Anterior cingulate cortex (tissue), 58 donors: ENCODE measurements at places on chromosomes 2 and 18.

DNA sequence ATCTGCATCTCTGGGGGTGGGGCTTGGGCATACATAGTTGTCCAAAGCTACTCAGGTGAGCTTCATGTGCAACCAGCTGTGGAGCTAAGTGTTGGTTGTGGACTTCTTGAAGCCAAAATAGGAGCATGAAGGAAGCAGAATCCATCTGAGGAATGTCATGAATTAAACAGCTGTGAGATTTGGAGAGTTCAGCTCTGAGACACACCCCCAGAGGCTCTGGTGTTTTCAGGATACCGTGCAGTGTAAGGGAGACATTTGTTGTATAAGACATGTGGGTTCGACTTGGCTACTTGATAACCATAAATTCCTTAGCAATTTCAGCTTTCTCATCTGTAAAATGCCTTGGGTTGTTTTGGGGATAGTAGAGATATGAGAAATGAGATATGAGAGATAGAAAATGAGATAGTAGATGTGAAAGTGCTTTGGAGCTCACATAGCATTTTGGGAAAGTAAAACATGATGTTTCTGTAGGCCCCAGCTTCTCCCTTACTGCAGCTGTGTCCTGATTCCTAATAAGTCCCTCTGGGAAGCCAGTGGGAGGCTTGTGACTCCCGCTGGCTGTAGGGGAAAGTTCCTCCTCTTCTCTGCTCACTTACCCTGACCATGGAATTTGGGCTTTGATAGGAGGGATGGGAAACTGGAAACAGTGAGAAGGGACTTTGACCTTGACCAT, 50.0 kb downstream of the DPYSL5 start:
- no peak for DNase-seq

DNA sequence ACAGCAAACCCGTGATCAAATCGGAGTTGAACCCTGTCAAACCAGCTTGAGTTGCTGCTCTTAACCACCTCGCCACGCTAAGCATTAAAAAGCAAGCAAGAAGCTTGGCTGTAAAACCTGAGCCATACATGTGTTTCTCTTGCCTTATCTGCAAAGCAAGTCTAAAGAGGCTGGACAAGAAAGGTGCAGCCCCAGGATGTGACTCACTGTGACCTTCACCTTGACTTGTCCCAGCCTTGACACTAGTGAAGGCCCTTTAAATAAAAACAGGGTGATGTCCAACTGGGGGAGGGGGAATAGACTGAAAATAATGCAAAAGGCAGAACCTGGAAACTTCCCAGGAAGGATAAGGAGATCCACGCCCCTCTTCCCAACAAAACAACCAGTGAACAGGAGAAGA, 127.6 kb upstream of the NPAS2 start:
- DNase-seq, result no peak

- DNase-seq, result no peak
Measured at GRCh38 chr2:241818943-241819270, 9.9 kb downstream of the NEU4 start.

DNA sequence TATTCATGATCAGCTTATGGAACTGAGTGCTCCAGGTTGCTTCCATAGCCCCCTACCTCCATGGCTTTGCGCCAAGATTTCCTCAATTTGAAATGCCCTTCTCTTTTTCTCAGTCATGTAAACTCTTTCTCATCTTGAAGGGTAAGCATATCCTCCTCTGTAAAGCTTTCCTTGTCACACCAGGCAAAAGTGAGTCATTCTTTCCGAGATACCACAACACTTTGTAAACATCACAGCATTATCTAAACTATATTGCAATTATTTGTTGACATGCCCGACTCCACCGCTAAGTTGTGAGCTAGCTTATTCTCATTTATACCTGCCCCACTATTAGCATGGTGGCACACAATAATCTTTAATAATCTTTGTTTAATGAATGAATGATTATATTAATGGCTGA, 419.5 kb upstream of the CHST9 start:
- no peak for DNase-seq

GRCh38 chr2:12555012-12555645, 161.6 kb upstream of the TRIB2 start:
- DNase-seq, result no peak

- DNase-seq, result no peak
Measured at GRCh38 chr2:62102402-62102920, 93.5 kb upstream of the B3GNT2 start.

- DNase-seq, result no peak
Measured at GRCh38 chr2:37507703-37508102, 163.3 kb downstream of the QPCT start.

GRCh38 chr2:237465515-237466148, 21.4 kb upstream of the MLPH start:
- DNase-seq, result no peak

DNA sequence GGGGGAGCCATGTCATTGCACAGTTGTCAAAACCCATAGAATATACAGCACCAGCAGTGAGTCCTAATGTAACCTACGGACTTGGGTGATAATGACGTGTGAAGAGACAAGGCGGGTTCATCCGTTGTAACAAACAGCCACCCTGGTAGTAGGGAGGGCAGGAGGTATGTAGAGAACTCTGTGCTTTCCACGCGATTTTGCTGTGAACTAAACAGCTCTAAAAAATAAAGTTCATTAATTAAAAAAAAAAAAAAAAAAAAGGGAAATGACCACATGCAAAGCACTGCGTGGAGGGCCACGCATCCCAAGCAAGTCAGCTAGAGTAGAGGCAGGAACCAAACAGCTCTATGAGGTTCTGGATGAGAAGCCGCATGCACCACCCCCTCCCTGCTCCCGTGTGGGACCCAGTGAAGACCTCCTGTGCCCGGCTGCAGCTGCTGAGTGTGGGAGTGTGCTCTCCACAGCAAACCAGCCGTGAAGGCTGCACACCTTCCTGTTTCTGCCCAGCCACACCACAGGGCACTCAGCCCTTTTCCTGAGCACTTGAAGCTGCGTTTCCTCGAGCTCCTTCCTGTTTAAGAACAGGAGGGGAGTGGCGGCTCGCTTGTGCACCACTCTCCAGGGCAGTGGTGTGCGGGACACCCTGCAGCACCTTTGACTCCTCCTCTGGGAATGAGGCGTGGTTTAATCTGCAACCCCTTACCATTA, 65.6 kb downstream of the ODC1 start:
- no peak for DNase-seq

DNA sequence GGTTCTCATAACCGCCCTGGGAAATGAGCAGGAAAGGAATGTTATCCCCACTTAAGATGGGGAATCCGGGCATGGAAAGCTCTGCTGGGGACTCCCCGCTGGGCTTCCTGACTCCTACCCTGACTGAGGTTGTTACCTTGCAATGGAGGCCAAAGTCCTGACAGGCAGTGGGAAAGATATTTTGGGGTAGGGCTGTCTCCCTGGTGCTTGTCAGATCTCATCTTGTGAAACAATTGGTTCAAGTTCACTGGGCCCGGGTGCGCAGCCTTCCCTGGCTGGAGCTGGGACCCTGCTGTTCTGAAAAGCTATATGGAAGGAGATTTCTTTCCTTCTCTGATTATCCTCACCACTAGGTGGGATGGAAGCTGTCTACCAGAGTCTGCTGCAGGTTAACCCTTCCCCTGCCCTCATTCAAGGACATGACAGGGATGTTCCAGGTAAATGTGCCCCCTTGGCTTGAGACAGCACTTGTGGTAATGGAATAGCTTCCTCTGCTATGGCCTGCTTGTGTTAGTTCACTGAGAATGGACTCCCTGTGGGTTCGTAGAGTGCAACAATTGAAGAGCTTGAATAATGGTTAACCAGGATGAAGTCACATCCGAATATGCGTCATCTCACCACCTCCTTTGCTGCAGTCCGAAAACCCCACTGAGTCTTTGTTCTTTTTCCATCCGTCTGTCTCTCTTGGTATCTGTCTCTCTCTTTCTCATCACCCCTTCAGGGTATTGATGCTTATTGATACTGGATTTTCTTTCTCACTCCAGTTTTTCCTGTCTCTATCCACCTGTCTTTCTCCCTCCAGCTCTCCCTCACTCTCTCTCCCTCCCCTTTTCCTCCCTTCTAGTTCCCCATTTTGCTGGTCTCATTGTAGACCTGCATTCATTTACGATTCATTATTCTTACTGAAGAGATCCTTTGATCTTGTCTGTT, 67.8 kb upstream of the EPAS1 start:
- no peak for DNase-seq

GRCh38 chr18:5275872-5276271, 19.7 kb downstream of the ZBTB14 start:
- no peak for DNase-seq

DNA sequence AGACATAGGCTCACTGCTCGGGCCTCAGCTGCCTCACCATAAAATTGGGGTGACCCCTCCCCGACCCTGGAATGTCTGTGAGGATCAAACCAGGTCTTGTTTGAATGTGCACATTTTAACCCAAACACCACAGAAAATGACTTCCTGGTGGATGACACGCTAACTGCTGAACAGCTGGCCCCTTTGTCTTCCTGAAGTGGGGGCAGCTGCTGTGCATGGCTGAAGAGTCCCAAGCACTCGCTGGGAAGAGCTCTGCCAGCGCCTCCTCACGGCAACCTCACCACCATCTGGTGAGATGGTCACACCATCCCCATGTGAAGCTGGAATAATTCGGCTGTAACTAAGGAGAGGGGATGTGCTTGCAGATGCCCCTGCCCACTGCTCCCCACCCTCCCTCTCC, 34.0 kb downstream of the AQP12A start:
- no peak for DNase-seq

DNA sequence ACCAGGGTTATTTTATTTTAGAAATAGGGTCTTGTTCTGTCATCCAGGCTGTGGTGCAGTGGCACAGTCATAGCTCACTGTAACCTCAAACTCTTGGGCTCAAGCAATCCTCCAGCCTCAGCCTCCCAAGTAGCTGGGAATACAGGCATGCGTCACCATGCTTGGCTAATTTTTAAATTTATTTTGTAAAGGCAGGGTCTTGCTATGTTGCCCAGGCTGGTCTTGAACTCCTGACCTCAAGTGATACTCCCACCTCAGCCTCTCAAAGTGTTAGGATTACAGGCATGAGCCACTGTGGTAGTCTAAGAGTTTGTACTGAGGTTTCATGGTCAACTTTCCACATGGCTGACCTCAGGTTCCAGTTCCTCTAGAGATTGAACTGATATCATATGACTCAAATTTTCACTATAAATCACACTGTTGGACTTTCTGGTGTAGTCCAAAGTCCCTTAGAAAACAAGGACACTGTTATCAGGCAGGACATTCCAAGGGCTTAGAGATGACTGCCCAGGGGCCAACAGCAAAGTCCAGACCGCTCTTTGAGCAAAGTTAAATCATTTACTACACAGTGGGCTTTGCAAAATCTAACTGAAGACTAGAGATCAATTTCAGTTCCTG, 82.0 kb upstream of the MEX3C start:
- DNase-seq, result no peak

- DNase-seq, result no peak
Measured at GRCh38 chr2:99715956-99716355, 226.1 kb upstream of the REV1 start.

- DNase-seq, result no peak
Measured at GRCh38 chr18:33210575-33211189, 229.8 kb downstream of the CCDC178 start.
